ENCODE measurements at places on chromosomes 12 and 14.

DNA sequence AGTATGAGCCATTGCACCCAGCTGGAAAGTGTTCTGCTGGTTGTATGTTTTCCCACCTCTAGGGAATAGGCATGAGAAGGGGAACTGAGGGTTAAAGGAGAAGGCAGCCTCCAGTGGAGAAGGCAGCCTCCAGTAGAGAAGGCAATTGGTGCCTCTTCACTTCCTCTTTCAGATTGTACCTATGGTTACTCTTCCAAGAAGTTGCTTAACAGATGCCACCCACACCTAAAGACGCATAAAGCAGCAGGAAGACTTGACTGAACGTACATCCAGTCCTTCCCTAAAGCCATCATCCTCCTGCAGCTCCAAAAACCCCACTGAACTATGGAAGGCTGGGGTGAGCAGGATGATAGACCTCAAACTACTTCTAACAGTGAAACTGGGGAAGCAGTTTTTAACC lies 13.1 kb downstream of the DPF3 start:
- no peak for DNase-seq

- DNase-seq: no peak
Observed at GRCh38 chr12:30219047-30219446, 435.3 kb upstream of the TMTC1 start.

- no peak for DNase-seq
Observed at GRCh38 chr14:53333809-53334208, 180.7 kb upstream of the DDHD1 start.

GRCh38 chr14:72782817-72783216 lies 111.1 kb downstream of the DPF3 start:
- DNase-seq: no peak

GRCh38 chr12:106758349-106759110 lies 16.0 kb upstream of the RIC8B start:
- no peak for DNase-seq

All from AG04449 (cell line).